Activated naive CD8-positive, alpha-beta T cell treated with anti-CD3 and anti-CD28 coated beads, Interleukin-2, amount 10 ng/mL, durations not matched to agents 7 days and 5 days (primary cell): ENCODE measurements at places on chromosomes 1 and 21. TPM values are rescaled to one million over a fixed set of nuclear protein-coding genes. Genes with fewer than 3 reads are reported as not detected.

GRCh38 chr1:224256640-224257039 lies 73.3 kb downstream of the NVL start:
- no peaks in the 10 kb centered on the region for H3K27me3 ChIP-seq
- H3K27ac ChIP-seq: no peak overlapping the region
- peaks cover 9% of the 10 kb centered on the region for H3K4me1 ChIP-seq
- H3K4me3 ChIP-seq: no peak overlapping the region
- H3K36me3 ChIP-seq: peaks cover 11% of the 10 kb centered on the region

DNA sequence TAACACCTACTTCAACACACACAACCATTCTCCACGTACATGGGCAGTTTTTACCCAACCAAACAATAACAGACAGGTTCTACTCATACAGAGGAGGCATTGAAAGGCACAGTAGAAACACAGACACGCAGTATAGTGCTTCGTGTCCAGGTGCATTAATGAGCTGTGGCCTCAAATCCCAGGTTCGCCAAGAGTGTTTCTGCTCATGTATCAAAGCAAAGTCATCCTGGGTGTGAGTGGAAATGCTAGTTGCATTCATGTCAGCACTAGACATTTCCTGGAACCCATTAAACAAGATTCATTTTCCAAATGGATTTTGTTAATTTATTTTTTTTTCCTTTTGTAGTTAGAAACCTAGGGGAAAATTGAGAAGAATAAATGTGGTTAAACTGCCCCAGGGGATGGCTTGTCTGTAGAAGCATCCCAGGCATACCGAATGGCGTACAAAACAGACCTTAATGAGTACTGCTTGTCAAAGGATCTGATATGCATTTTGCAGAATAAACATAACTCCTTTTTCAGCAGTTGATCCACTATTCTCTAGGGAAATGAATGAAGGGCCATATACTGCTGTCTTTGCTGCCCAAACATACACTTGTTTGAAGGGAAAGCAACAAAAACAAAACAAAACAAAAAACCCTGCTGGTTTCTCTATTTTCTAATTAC lies 298.6 kb upstream of the ST6GALNAC5 start:
- H3K4me3 ChIP-seq: no peak overlapping the region
- H3K4me1 ChIP-seq: no peaks in the 10 kb centered on the region
- no peak for DNase-seq
- H3K36me3 ChIP-seq: no peaks in the 10 kb centered on the region

GRCh38 chr1:210257698-210258529 lies 25.3 kb downstream of the SERTAD4 start:
- no peaks in the 10 kb centered on the region for H3K4me1 ChIP-seq
- H3K27ac ChIP-seq: no peak overlapping the region
- H3K27me3 ChIP-seq: peaks cover 27% of the 10 kb centered on the region
- H3K36me3 ChIP-seq: no peaks in the 10 kb centered on the region
- H3K4me3 ChIP-seq: no peak overlapping the region

- no peak overlapping the region for H3K4me3 ChIP-seq
- peaks cover 12% of the 10 kb centered on the region for H3K27me3 ChIP-seq
These were observed 119.4 kb downstream of the CAMTA1 start for GRCh38 chr1:6904476-6905170.

GRCh38 chr1:81998165-81998564 lies 197.4 kb downstream of the ADGRL2 start:
- no peaks in the 10 kb centered on the region for H3K4me1 ChIP-seq
- H3K4me3 ChIP-seq: no peak overlapping the region
- DNase-seq: no peak
- no peaks in the 10 kb centered on the region for H3K27me3 ChIP-seq
- H3K27ac ChIP-seq: no peak overlapping the region

DNA sequence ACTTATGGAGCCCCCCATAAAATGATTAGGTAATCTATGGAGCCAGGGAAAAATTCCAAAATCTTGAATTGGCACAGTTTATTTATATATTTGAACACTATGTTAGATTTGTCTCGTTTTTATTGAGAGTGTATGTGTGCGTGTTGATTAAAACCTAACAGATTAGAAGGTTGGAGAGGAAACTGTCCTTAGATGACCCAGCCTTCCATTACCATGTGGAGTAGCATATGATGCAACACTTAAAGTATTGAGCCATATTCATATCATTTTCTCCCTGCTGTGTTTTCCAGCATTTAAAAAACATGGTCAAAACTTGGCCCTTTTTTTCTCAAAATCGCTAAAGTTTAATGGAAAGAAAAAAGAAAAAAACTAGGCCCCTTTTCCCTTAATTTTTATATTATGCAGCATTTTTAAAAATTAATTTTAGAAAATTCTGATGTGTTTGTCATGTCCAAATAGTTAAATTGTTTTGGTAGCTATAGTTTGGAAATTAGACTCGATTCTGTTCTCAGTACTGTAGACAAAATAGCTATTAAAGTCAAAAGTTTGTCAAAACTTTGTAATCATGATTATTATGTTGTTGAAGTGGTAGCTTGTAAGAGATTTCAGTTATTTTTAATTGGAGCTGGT lies 2.3 kb downstream of the LRRC8D start:
- no peak overlapping the region for H3K27ac ChIP-seq
- H3K27me3 ChIP-seq: no peaks in the 10 kb centered on the region
- H3K4me1 ChIP-seq: peaks cover 28% of the 10 kb centered on the region
- peaks cover 6% of the 10 kb centered on the region for H3K36me3 ChIP-seq
- no peak for DNase-seq

The LCE3E gene
- total RNA-seq: not detected

- no peak overlapping the region for H3K4me3 ChIP-seq
- H3K27ac ChIP-seq: no peak overlapping the region
- H3K36me3 ChIP-seq: no peaks in the 10 kb centered on the region
- H3K27me3 ChIP-seq: peaks cover 40% of the 10 kb centered on the region
- DNase-seq: no peak
These were observed 3.3 kb upstream of the FCRL6 start for GRCh38 chr1:159798893-159799292.

- H3K36me3 ChIP-seq: no peaks in the 10 kb centered on the region
- DNase-seq: no peak
- H3K4me1 ChIP-seq: peaks cover 11% of the 10 kb centered on the region
- no peak overlapping the region for H3K4me3 ChIP-seq
- no peak overlapping the region for H3K27ac ChIP-seq
- H3K27me3 ChIP-seq: peaks cover 2% of the 10 kb centered on the region
These were observed 151.3 kb upstream of the COL6A1 start for GRCh38 chr21:45830221-45830640.

- peaks cover 40% of the 10 kb centered on the region for H3K36me3 ChIP-seq
- peak; percentile 83 for DNase-seq
- H3K4me3 ChIP-seq: peak overlapping the region; percentile 80
These were observed 7.2 kb downstream of the ZDHHC18 start for GRCh38 chr1:26833432-26834405.

DNA sequence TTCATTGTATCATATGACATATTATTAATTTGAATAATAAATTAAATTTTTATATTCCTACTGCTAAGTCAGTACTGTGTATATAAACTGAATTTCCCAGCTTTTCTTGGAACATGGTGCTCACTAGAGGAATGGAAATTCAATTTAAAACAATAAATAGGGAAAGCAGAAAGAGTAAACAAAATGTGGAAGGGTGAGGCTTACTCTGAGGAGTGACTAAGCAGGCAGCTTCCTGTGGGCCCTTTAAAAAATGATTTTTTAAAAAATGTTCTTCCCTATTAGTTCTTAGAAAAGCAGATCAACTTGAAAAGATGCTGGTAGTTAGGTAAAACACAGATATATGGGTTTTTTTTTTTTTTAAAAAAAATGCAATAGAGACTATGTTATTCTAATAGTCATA lies 49.5 kb upstream of the S1PR1 start:
- H3K4me1 ChIP-seq: peaks cover 22% of the 10 kb centered on the region
- H3K4me3 ChIP-seq: no peak overlapping the region
- no peak overlapping the region for H3K27ac ChIP-seq
- DNase-seq: no peak
- H3K36me3 ChIP-seq: peaks cover 17% of the 10 kb centered on the region
- H3K27me3 ChIP-seq: no peaks in the 10 kb centered on the region

The RAB13 gene
- 7.5 TPM for total RNA-seq

GRCh38 chr1:87314091-87314490 lies 14.6 kb upstream of the LMO4 start:
- no peak overlapping the region for H3K4me3 ChIP-seq
- peaks cover 8% of the 10 kb centered on the region for H3K27me3 ChIP-seq
- H3K27ac ChIP-seq: no peak overlapping the region
- H3K36me3 ChIP-seq: no peaks in the 10 kb centered on the region
- DNase-seq: no peak

GRCh38 chr1:58812926-58813325 lies 29.1 kb upstream of the JUN start:
- no peaks in the 10 kb centered on the region for H3K27me3 ChIP-seq
- H3K4me3 ChIP-seq: peak overlapping the region; percentile 7
- peaks cover 34% of the 10 kb centered on the region for H3K4me1 ChIP-seq
- DNase-seq: no peak
- H3K36me3 ChIP-seq: no peaks in the 10 kb centered on the region

DNA sequence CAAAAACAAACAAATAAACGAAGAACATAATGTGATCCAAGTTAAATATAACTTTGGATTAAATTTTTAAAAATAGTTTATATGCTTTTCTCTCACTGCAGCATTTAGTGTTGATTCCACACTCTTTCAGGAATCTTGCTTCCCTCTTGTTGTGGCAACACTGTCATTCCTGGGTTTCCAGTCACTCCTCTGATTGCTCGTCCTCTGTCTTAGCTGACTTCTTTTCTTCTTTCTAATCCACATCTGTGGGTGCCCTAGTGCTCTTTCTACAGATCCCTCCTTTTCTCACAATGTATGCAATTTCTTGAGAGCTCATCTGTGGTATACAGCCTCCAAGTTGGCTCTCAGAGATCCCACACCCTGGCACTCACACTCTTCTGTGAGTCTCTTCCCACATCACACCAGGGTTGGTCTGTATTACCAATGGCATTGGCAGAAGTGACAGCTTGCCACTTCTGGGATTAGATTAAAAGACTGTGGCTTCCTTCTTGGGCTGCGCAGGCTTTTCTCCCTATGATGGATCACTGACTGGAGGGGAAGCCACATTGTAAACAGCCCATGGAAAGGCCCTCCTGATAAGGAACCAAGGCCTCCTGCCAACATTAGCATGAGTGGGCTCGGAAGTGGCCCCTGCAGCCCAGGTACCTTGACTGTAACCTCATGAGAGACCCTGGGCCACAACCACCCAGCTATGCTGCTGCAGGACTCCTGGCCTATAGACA lies 11.5 kb upstream of the MYOC start:
- no peaks in the 10 kb centered on the region for H3K36me3 ChIP-seq
- no peak overlapping the region for H3K27ac ChIP-seq
- H3K27me3 ChIP-seq: peaks cover 10% of the 10 kb centered on the region
- no peaks in the 10 kb centered on the region for H3K4me1 ChIP-seq
- no peak for DNase-seq

DNA sequence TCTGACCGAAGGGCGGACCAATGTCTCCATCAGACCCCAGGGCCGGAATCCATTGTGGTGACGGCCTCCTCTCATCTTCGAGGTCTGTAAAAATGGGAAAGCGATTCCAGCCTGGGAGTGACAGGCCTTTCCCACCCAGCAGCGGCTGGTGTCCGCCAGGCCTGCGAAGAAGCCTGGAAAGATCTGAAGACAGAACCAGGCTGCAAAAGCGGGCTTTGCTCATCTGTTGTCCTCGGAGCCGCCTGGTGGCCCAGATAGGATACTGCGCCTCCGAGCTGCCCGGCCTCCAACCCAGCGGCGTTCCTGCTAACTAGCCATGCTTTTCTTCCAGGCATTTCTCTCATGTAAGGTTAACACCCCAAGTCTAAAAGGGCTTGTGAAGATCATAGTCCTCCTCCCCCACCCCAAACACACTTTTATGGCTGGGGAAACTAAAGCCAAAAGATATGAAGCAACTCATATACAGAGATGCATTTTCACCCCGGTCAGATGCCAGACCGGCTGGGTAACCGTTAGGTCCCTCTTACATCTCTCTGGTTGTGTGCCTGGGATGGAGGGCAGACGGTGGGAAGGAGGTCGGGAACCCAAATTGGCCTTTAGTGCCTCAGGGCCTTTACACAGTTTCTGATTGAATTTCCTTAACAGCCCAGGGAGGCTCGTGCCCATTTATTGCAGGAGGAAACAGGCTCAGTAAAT lies 1.9 kb upstream of the DHRS3 start:
- no peaks in the 10 kb centered on the region for H3K27me3 ChIP-seq
- H3K4me1 ChIP-seq: peaks cover 19% of the 10 kb centered on the region
- H3K4me3 ChIP-seq: peak overlapping the region; percentile 100
- H3K36me3 ChIP-seq: peaks cover 14% of the 10 kb centered on the region
- DNase-seq: peak; percentile 87

The OR2L3 gene
- not detected for total RNA-seq

DNA sequence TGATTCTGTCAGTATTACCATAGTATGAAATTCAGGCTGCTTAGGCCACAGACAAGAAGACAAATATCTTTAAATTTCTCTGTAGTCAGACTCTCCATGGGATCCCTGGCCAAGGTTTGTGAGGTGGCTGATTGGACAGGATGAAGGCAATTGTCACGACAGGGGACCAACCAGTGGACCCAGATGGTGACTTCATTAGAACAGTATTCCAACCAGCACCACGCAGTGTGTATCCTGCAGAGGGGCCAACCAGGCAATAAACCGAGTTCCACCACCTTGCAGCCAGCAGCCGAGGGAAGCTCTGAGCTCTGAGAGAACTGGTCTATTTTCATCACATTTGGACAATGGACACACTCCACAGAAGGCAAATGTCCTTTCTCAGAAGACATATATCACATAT lies 16.1 kb downstream of the DSCAM start:
- H3K27me3 ChIP-seq: no peaks in the 10 kb centered on the region
- H3K4me3 ChIP-seq: no peak overlapping the region
- peaks cover 3% of the 10 kb centered on the region for H3K4me1 ChIP-seq
- no peak overlapping the region for H3K27ac ChIP-seq
- DNase-seq: no peak

- H3K27me3 ChIP-seq: peaks cover 16% of the 10 kb centered on the region
- no peaks in the 10 kb centered on the region for H3K4me1 ChIP-seq
- DNase-seq: no peak
- H3K4me3 ChIP-seq: no peak overlapping the region
- H3K36me3 ChIP-seq: no peaks in the 10 kb centered on the region
These were observed 24.6 kb downstream of the PRMT6 start for GRCh38 chr1:107081102-107081501.
